ENCODE measurements at places on chromosomes 4 and X.

DNA sequence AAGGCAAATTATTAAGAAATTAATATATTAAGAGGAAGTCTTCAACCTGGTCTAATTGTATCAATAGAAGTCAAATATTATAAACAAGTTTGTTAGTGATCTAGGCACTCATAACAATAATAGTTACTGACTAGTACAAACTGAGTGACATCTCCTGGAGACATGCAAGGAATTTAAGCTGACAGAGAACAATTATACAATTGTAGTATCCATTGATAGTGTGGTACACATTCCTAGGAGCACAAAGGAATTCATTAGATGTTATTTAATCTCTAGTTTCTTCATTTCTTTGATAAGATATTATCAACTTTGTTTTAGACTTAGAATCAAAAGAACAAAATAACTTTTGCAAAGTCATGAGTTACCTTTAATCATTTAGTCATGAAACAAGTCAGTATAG lies 1048.6 kb downstream of the PCDH7 start:
- DNase-seq: no peak

DNA sequence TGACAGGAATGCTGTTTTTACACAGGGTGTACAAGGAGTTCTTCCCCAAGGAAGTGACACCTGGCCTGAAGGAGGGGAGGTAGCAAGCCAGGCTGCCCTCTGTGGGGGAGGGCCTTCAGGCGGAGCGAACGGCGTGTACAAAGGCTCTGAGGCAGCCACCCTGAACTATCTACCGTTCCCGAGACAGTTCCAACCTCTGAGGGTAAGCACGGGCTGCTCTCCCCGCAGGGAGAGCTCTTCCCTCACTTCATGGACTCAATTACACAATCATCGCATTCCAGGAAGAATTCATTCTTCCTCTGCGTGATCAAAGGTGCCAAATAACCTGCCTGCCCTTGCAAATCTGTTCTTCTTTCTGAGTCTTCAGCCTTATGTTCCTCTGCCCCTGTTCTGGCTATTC lies 4.8 kb downstream of the ELK1 start:
- DNase-seq: no peak

DNA sequence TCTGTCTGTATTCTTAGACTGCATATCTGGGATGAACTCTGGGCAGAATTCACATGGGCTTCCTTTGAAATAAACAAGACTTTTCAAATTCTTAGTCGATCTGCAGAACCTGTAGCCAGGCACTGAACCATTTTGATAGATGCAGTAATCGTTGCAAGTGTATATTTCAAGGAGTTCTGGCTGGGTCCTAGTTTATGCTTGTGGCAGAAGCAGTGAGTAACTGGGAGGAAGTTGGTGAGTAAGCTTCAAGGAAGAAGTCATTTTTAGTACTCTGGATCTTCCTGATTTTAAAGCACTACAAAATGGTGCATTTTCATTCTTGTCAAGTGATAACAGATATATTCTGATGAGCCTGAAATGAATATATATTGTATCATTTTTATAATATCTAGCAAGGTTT lies 9.5 kb downstream of the HPRT1 start:
- no peak for DNase-seq

DNA sequence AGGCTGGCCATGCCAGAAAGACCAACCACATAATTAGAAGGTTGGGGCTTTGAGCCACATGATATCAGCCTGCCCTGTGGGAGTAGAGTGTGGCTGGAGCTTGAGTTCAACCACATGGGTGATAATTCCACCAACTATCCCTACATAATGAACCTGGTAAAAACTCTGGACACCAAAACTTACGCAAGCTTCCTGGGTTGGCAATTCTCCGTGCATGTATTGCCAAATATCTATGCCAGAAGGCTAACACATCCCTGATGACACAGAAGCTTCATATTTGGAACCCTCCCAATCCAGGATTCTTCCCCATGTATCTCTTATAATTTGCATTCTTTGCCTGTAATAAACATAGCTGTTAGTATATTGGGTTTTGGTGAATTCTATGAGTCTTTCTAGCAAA lies 68.2 kb downstream of the FUNDC1 start:
- DNase-seq: no peak

- DNase-seq: peak; percentile 65
Measured at GRCh38 chrX:154374313-154375155, at the start of gene FLNA. Gene FLNA (minus strand): TSS chrX:154374634. CDS start chrX:154371245, 3,389 bp downstream.

- no peak for DNase-seq
Measured at GRCh38 chrX:24196509-24196908, 47.0 kb downstream of the ZFX start.

- no peak for DNase-seq
Measured at GRCh38 chr4:103307453-103308247, 109.5 kb upstream of the CENPE start.

DNA sequence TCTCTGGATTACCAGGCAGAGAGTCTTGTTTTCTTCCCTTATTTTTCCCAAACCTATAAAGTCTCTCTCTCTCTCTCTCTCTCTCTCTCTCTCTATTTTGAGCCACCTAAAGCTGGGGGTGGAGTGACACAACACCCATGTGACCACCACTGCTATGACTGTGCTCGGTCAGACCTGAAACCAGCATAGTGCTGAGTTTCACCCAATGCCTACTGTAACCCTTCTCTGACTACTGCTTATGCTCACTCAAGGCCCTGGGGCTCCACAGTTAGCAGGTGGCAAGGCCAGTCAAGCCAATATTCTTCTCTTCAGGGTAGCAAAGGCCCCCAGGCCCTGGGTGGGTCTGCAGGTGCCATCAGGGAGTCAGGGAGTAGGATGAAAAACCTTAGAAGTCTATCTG lies 114.7 kb upstream of the ARMCX2 start:
- no peak for DNase-seq

DNA sequence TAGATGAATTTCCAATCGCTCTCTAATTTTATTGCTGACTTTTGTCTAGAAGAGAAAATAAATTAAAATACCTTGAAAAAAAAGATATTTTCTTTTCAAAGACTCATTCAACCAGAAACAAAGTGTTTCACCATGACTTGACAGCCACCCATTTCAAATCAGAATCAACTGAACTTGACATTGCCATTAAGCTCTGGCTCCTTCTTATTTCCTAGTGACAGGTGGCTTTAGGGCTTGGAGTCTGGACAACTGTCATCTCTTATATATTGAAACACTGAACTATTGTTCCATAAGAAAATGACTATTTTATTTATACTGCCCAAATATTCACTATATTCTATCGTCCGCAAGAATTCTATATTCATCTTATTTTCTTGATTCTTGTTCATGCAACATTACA lies 229.2 kb downstream of the SLC39A8 start:
- DNase-seq: no peak

DNA sequence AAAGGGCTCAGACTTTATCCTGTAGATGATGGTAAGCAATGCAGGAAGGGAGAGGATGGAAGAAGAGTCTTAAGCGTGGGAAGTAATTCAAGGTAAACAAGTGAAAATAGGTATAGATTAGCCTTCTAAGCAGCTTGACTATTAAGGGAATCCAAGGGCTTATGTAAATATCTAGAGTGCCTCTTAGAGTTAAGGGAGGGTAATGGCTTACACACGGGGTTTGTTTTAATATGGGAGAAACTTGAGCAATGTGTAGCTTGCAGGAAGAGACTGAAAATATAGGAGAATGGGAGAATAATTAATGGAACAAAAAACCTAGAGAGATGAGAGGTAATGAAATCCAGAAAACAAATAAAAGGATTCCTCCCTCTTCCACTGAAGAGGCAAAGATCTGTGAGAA lies 12.8 kb upstream of the SAP30 start:
- no peak for DNase-seq

- no peak for DNase-seq
Measured at GRCh38 chrX:95974096-95974470, 710.6 kb upstream of the DIAPH2 start.

- DNase-seq: no peak
Measured at GRCh38 chrX:10936976-10937375, 174.2 kb upstream of the HCCS start.

DNA sequence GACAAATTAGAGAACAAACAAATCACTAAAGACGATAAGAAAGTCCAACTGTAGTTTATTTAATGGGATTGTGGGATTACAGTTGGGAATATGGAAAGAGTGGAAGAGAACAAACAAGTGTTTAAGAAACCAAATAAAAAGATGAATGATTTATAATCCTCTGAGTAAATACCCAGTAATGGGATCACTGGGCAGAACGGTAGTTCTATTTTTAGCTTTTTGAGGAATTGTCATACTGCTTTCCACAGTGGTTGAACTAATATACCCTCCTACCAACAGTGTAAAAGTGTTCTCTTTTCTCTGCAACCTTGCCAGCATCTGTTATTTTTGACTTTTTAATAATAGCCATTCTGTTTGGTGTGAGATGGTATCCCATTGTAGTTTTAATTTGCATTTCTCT lies 15.0 kb downstream of the C4orf51 start:
- DNase-seq: no peak

All from GM06990 (cell line).